ENCODE measurements at places on chromosomes 4 and X. TPM values are rescaled to one million over a fixed set of nuclear protein-coding genes. Genes with fewer than 3 reads are reported as not detected.

The EIF4E gene
- total RNA-seq: 105 TPM

DNA sequence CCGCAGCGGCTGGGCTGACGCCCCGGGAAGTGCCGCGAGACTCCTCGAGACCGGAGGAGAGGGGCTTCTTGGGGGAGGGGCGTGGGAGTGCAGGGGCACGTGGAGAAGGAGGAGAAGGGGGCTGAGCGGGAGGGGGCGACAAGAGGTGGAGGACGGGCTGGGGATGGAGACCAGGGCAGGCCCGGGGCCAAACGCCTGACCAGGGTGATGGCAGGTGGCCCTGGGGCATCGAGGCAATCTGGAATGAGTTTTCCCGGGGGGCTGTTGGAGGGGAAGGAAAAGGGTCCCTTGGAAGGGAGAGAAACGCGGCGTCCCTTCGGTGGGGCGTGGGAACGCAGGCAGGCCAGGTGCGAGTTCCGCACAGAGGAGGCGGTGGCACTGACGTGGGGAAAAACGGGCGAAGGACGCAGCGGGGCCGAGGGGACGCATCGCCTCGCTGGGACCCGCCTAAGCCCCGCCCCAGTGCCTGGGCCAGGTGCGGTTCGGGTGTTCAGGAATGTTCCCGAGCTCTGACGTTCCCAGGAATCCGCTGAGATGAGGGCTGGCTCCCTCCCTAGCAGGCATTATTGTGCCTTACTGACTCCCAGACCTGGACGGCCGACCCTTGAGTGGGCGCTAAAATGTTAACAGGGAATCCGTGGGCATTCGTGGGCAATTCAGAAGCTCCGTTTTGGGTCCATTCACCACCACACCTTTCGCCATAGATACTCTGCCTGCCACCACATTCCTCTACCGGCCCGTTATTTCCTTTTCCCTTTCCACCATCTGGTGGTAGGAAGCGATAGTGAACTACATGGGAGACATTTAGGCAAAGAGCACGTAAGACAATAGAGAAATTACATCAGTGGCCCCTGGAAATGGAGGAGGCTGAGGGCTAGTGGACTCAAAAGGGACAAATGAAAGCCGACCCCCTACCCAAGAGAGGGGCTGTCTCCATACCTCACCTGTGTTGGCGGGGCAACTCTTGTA lies 795 bp upstream of the SH3KBP1 start:
- peak; percentile 76 for DNase-seq

DNA sequence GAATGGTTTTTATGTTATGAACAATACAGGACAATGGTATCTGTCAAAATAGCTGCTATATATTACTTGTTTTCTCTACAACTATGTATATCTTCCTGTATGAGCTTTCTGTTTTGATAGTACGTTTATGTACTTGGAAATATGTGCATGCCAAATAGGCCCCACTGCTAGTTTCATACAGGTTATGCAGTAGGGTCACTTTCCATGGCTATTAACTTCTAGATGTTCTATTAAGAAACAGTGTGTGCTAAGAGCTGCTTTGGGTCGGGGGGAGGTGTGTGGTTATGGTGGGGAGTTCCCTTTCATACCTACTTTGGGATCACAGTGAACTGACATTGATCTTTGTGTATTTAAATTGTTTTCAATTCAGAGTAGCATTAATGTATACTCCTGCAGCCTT lies 30.9 kb downstream of the RBPJ start:
- DNase-seq: no peak

DNA sequence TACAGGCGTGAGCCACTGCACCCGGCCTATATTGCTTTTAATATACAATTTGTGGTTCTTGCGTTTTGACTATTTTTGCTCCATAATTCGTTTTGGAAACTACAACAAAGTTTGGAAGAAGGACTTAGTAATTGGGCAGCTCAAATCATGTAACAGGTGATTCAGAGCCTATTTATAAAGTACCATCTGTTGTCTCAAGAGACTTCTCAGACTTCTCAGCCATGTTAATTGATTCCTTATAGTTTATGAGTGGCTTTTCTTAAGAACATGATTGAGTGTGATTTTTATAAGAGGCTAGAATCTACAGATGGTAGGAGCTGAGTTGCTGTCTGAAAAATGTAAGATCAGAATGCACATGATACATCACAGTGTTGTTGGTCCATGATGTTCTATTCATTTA lies 240.2 kb downstream of the ADGRL3 start:
- DNase-seq: no peak
